ENCODE measurements at places on chromosomes 5 and 9.
A peak's percentile ranks its signal among the peaks of the same experiment; 100 is the strongest.

DNA sequence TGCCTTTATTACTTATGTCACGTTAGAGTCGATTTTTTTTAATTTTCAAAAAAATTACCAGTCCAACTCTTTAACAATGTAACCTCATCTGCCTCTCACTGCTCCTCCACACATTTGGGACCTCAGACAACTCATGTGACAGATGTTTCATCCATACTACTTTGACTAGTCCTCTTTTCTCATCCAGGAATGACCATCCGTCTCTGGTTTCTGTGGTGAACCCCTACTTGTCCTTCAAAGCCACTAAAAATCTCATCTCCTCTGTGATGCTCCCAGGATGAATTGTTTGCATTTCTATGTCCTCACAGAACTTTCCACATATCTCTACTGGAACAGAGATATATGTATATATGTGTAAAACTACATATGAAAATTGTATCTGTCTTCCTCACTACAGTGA is 149.8 kb upstream of the ZNF462 start:
- no peak for DNase-seq

DNA sequence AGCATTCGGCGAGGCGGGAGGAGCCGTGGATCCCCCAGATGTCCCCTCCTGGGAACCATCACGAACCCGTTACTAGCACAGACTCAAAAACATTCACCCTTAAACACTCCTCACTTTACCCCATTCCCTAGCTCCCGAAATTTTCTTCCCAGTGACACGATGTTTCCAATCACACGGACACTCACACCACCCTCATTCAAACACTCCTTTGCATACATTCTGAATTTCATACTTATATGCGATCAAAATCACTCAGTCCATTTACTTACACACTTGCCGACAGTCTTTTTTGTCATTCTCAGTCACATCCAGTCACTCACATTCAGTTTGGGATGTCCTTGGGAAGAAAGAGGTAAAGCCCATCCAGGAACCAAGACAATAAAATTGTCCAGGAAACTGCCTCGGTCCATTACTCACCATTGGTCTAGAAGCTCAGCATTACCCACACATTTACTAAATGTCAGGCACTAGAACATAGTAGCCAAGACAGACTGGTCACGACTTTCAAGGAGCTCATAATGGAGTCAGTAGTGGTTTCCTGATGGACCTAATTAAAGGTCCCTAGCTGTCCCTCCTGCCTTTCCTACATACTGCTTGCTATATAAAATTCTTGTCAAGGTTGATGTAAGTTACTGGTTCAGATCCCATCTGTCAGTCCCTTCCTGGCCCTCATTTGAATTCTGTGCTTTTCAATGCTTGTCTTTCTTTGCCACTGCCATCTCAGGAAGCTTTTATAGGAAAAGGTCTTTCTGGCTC is 574 bp downstream of the SLC35A4 start:
- no peak for DNase-seq

GRCh38 chr9:103474156-103474555 is 479.0 kb downstream of the CYLC2 start:
- no peak for DNase-seq

- DNase-seq = peak; percentile 85
Measured at GRCh38 chr5:139262742-139263445, 30.6 kb upstream of the MATR3 start.

DNA sequence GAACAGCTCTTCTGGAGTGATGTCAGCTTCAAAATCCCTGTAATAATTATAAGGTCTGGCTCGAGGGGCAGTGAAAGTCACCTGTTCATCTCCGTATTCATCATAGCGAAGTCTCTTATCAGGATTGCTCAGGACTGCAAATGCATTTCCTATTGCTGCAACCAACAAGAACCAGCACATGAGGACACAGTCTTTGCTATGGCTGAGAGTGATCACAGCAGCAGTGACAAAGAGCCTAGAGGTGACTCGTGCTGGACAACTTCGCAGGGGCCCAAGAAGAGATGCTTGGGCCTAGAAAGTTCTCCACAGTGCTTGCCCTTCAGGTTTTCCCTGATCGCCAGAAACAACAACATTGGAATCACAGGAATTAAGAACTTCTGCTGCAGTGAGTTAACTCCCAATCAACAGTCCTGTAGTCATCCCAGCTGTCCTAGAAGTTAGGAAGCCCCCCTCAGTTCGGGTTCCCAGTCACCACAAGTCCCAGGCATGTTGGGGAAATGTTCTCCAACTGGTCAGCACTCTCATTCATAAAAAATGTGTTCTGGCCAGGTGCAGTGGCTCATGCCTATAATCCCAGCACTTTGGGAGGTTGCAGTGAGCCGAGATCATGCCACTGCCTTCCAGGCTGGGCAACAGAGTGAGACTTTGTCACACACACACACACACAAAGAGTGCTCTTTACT is 13.0 kb downstream of the DNAJC18 start:
- DNase-seq = no peak

- DNase-seq = no peak
Measured at GRCh38 chr5:96823900-96824380, 16.2 kb upstream of the ERAP1 start.

DNA sequence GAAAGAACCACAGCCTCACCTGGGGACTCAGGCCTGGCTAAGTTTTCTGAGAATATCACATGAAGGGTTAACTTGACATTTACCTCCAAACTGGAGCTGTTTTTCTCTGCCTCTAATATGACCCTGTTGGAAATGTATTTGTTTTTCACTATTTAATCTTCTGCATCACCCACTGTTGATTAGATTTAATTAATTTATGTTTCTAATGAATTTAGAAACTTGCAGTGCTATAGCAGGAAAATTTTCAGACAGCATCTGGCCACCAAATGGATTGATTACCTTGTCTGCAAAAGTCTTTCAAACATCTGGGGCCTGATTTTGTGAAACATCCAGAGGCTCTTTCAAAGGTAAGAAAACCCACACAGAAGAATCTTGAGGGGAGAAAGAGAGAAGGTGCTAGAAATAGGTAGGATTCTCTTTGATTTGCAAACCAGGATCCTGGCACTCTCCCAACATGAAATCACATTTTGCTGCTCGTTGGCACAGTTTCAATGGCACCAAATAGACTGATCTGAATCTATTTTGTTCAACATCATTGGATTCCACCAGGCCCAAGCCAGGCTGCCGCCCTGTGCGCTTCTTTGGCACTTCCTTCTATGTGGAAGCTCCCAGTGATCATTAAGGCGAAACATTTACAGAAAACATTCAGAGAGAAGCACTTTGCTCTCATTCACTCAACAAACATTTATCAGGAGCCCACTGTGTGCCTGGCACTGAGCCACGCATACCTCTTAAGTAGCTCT is 157.3 kb downstream of the PPP2R2B start:
- DNase-seq = no peak

DNA sequence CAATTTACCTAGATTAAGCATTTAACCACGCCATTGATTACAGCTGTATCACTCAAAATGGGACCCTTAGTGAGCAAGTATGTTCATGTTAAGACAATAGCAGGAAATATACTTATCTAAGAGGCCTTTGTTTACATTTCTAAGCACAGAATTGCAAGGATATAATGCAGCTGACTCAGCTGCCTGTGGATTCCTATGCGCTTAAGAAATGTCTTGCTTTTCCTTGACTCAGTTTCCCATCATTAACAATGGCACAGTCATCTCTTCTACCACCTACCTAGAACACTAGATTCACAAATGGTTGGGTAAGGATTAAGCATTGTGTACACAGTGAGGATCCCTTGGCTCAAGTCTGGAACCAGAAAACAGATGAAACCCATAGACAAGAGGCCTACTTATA is 163.8 kb downstream of the TSSK1B start:
- DNase-seq = no peak

GRCh38 chr5:9533562-9534364 is 12.1 kb downstream of the SEMA5A start:
- DNase-seq = no peak

DNA sequence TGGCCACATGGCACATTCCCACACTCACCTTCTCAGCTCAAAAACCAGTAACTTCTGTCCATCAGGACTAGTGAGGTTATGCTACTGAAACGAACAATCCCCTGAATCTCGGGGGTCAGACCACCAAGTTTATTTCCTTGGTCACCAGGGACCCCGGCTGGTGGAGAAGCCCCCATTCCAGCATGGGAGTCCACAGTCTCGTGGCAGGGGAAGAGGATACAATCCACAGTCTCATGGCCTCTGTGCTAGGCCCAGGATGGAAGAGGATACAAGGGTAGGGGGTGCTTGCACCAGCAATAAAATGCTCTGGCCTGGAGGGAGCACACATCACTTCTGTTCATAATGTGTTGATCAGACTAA is 7.4 kb upstream of the CARD19 start:
- no peak for DNase-seq

DNA sequence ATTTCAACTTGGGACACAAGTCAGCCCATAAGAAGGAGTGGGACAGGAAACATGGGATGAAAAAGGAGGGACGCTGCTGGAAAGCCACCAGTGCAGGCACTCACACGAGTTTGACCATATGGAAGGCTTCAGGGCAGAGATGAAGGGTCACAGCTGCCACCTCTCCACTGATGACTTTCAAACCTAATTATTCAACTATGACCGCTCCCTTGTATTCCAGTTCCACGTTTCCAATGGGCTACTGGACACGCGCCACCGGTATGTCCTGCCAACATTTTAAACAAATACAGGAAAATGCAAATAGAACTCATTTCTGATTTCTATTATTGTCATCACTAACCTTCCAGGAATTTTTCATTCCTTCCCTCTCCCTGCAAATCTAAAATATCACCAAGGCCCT is 134.7 kb downstream of the SLC1A3 start:
- no peak for DNase-seq

DNA sequence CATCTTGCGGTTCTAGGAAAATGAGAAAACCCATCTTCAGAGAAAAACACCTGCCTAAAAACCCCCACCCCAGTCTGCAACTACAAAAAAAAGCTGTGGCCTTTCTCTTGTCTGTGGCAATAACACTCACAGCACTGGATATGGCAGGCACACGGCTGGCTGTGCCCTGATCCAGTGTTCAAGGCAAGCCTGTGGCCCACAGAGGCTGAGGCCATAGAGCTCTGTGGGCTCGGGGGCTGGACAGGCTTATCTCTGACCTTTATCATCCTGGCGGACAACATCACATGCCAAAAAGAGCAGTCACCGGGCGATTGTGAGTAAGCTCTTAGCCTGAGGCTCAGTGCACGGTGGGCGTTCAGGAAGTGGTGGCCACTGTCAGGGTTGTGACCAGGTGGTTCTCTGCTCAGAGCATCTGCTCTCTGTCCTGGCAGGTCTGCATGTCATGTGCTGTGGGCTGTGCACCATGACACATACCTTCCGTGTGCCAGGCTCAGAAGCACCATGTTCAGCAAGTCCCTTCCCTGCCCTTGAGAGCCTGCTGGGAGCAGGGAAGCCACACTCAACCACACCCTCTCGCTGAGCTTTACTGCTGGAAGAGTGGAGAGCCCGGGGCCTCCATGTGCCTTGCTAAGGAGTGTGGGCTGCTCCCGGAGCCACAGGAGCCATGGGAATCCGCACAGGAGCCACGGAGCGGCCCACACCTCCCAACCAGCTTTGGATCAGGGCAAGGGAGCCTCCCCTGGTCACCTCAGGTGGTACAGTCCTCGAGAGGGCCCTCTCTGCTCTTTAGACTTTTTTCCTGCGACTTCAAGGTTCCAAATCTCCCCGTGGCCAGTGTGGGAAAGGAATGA is 34.6 kb upstream of the WDR38 start:
- DNase-seq = no peak
